Dorsolateral prefrontal cortex (tissue), 122 donors: ENCODE measurements at places on chromosomes 3 and 15.

- DNase-seq: no peak
Observed at GRCh38 chr15:95024351-95024750, 793.0 kb downstream of the MCTP2 start.

DNA sequence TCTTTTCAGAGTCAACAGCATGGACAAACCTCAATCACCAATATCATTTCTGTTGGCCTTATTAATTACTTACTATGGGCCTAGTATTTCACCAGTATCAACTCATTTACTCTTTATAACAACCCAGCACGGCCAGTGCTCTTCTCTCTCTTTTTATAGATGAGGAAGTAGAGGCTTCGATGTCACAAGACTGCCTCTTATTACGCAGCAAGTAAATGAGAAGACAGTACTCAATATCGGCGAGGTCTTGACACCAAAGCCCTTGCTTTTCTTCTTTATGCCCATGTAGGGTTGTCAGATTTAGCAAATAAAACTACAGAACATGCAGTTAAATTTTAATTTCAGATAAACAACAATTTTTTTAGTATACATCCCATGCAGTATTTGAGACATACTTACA lies 99.0 kb upstream of the KCNMB2 start:
- DNase-seq: no peak

- no peak for DNase-seq
Observed at GRCh38 chr15:71779073-71779797, 31.1 kb upstream of the NR2E3 start.

GRCh38 chr3:172397716-172398405 lies 50.4 kb downstream of the GHSR start:
- no peak for DNase-seq

- DNase-seq: no peak
Observed at GRCh38 chr3:66615643-66616301, 115.0 kb upstream of the LRIG1 start.

- no peak for DNase-seq
Observed at GRCh38 chr15:58269455-58270414, 131.6 kb downstream of the AQP9 start.

- DNase-seq: no peak
Observed at GRCh38 chr3:178129109-178129508, 407.1 kb upstream of the KCNMB2 start.

GRCh38 chr3:15216501-15216900 lies 10.5 kb downstream of the CAPN7 start:
- no peak for DNase-seq
